ENCODE measurements at places on chromosomes 4 and X. TPM values are rescaled to one million over a fixed set of nuclear protein-coding genes. Genes with fewer than 3 reads are reported as not detected.

The ACSL1 gene
- total RNA-seq, result 63.2 TPM

- H3K27ac ChIP-seq, result peak overlapping the region; percentile 32
- no peak overlapping the region for H3K4me3 ChIP-seq
- H3K27me3 ChIP-seq, result no peaks in the 10 kb centered on the region
- peaks cover 5% of the 10 kb centered on the region for H3K4me1 ChIP-seq
Measured at GRCh38 chrX:136856050-136856449, 24.5 kb downstream of the RBMX start.

DNA sequence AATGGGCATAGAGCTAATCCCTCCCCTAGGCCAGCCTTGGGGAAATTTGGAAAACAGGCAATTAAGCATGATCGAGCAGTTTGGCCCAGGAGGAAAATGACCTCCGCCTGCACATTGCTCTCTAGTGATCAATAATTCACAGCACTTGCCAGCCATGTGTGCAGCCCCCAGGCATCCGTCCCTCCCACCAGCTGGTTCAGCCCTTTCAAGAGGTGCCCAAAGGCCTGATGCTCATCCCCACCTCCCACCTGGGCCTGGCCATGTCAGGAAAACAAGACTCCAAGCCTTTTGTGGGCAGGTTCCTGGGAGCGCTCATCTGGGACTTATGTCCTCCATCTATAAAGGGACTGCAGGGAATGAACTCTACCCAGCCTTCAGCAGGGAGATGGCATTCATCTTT lies 17.5 kb upstream of the PPP2R2C start:
- 0 out of 2 replicates have a peak, but pooled peaks cover 3% of the 10 kb centered on the region for H3K27me3 ChIP-seq
- no peak for DNase-seq
- no peak overlapping the region for H3K27ac ChIP-seq
- no peaks in the 10 kb centered on the region for H3K36me3 ChIP-seq
- no peaks in the 10 kb centered on the region for H3K4me1 ChIP-seq

DNA sequence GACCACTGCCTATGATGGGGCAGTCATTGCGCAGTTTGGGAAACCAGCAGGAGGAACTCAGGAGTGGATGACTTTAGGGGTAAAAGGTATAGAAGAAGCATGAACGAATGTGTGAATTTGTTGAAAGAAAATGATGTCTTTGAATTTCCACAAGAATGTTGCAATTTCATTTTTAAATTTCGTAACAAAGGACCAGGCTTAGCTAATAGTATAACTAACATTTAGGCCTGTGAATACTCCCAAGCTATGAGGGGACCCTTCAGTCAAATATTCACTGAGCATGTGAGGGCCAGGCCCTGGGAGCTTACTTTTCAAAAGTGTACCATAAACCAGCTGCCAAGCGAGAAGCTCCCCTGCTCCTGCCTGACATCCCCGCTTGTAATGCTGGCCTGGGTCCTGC lies 5.3 kb downstream of the MPC1L start:
- peaks cover 17% of the 10 kb centered on the region for H3K36me3 ChIP-seq
- no peak for DNase-seq
- no peaks in the 10 kb centered on the region for H3K27me3 ChIP-seq
- no peaks in the 10 kb centered on the region for H3K4me1 ChIP-seq
- H3K4me3 ChIP-seq, result no peak overlapping the region

The HPRT1 gene
- 65.4 TPM for total RNA-seq

The TMEM47 gene
- 0.10 TPM for total RNA-seq
